ENCODE measurements at places on chromosomes 3 and 15.

GRCh38 chr15:23467110-23467600 is 20.1 kb upstream of the GOLGA6L2 start:
- DNase-seq, result peak; percentile 46

GRCh38 chr3:141051443-141052200 is 475 bp downstream of the SPSB4 start:
- peak; percentile 37 for DNase-seq

GRCh38 chr3:11198070-11198469 is 43.8 kb downstream of the HRH1 start:
- no peak for DNase-seq

GRCh38 chr3:143122089-143122430 is 2.5 kb downstream of the CHST2 start:
- no peak for DNase-seq

DNA sequence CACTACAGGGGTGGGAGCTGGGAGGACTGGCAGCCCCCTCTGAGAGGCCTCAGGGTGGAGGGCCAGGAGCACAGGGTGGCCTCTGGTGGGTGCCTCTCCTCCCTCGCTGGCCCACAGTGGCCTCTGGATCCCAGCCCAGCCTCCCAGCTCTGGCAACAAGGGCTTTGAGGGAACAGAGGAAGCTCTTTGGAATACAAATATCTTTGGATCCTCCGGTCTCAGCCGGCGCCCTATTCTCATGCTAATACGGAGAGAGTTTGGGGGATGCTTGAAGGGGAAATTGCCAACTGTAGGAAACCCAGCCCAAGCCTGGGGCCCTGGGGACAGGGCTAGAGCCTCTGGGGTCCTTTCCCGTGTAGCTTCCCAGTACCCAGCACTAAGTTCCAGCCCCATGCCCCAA is 33.4 kb upstream of the INSYN1 start:
- DNase-seq, result no peak

DNA sequence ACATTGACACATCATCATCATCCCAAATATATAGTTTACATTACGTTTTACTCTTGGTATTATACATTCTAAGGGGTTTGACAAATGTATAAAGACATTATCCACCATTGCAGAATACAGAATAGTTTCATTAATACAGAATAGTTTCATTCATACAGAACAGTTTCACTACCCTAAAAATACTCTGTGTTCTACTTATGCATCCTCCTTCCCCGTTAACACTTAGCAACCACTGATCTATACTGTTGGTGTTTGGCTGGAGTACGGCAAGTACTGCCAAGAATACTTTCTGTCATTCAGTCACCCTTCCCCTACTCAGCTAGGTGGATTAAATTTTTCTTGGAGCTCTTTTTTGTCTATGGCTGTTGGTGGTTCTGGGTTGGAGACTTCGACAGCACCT is 33.4 kb downstream of the LEKR1 start:
- DNase-seq, result no peak

- DNase-seq, result peak; percentile 19
These were observed 4.0 kb downstream of the PDHB start for GRCh38 chr3:58429657-58430056.

Data from iris pigment epithelial cell (primary cell).